Stimulated activated CD4-positive, alpha-beta T cell treated with anti-CD3 and anti-CD28 coated beads, Interleukin-2, amount 100 ng/mL, for 24 hours (primary cell): ENCODE measurements at places on chromosomes 16 and 17.

DNA sequence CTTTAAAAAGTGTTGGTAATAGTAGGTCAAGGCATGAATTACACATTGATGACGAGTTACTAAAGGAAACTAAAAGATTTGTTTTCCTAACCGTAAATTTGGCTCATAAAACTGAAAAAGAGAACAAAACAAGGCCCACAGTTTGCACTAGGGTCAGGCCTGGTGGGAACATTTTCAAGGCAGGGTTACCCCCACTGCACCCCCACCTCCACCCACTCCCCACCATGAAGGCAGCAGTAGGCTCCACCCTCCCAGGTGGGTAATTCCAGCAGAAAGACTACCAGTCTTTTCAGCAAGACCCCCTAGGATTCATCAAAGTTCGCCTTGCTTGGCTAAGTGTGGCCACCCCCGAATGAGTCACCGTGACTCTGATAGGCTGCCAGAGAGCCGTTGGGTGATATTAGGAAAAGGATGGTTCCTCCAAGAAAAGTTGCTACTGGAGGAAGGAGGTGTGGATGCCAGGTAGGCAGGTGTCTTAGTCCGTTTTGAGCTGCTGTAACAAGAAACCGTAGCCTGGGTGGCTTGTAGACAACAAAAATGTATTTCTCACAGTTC is 8.6 kb downstream of the DNAAF1 start:
- DNase-seq: no peak

DNA sequence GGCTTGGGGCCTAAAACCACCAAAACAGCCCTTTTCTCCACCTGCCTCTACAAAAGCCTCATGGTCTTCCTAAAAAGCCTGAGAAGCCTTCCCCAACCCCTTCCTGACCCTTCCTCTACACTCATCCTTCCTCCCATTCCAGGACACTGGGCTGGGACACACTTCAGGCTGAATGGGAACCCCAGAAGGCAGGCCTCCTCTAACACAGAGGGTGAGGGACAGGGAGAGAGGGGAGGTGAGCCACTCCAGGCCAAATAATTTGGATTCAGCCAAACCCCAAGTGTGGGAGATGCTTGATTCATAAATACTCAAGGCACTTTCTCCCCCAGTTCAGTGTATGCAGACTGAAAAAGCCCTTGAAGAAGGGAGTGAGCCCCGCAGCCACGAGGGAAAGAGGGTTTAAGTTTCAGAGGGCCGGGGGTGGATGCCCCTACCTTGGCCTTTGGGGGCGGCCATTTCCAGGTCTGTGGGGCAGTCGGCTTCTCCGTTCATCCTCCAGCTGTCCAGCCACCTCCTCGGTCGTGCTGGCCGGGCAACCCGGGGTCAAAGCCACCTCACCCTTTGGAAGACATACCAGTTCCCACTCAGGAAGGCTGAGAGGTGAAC is 1.6 kb downstream of the UBTF start:
- DNase-seq: no peak

DNA sequence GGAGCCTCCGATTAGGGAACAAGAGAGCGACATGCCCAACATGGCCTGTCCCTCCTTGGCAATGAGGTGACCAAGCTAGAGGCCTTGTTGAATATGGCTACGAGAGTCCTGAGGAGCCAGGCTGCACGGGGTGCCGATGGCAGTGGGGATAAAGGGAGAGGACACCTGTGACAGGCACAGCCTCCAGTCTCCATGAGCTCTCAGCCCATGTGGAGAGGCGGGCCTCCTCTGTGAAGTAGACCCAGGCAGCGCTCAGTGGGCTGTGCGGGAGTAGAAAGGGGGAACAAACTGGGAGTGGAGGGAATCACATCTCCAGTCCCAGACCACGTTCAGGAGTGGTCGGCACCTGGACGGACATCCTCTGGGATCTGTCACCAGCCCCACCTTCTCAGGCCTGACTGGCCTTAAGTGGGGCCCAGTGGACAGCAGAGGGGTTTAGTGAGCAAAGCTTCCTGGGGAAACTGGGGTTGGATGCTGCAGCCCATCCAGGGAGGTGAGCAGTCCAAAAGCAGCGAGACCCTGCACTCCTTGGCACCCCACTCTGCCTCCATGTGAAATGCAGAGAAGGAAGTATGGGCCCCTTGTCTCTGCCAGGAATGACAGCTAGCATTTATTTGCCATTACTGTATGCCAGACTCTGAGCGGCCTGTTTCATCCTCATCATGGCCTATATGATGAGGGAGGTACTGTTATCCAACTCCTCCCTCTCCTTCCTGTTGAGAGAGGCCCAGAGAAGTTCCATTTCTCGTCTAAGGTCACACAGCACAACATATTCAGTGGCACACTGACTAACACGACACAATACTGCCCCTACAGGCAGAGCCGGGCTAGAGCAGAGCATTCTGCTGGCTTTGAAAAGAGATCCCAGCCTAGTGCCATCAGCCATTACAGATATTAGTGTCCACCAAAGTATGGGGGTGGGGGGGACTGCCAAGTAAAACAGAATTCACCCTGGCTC is 4.5 kb upstream of the TMEM92 start:
- peak; percentile 70 for DNase-seq

- DNase-seq: no peak
Observed at GRCh38 chr17:42804918-42805367, 6.3 kb downstream of the CNTD1 start.

- DNase-seq: peak; percentile 78
Observed at GRCh38 chr17:28725660-28726225, 290 bp downstream of the TLCD1 start.

GRCh38 chr17:76883744-76884525 is 15.7 kb downstream of the MGAT5B start:
- DNase-seq: no peak

GRCh38 chr16:30429418-30429677 is 482 bp downstream of the DCTPP1 start:
- no peak for DNase-seq

DNA sequence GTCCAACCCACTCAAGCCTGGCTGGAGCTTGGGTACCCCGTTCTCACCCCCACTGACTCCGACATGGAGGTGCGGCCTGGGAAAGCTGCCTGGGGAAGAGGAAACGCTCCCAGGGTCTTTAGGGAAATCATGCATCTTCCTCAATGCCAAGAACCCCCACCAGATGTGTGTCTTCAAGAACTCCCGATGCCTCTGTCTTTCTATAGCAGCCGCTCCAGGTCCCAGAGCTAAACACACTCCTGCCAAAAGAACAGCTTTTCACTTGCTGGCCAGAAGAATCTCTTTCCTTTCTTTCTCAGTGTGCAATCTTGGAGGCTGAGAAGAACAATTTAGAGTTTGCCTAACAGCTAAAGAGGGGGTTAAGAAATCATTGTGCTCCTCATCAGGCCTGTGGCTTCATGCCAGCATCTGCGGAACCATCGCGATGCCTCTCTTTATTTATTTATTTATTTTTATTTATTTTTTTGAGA is 41.1 kb upstream of the MTSS2 start:
- DNase-seq: no peak

DNA sequence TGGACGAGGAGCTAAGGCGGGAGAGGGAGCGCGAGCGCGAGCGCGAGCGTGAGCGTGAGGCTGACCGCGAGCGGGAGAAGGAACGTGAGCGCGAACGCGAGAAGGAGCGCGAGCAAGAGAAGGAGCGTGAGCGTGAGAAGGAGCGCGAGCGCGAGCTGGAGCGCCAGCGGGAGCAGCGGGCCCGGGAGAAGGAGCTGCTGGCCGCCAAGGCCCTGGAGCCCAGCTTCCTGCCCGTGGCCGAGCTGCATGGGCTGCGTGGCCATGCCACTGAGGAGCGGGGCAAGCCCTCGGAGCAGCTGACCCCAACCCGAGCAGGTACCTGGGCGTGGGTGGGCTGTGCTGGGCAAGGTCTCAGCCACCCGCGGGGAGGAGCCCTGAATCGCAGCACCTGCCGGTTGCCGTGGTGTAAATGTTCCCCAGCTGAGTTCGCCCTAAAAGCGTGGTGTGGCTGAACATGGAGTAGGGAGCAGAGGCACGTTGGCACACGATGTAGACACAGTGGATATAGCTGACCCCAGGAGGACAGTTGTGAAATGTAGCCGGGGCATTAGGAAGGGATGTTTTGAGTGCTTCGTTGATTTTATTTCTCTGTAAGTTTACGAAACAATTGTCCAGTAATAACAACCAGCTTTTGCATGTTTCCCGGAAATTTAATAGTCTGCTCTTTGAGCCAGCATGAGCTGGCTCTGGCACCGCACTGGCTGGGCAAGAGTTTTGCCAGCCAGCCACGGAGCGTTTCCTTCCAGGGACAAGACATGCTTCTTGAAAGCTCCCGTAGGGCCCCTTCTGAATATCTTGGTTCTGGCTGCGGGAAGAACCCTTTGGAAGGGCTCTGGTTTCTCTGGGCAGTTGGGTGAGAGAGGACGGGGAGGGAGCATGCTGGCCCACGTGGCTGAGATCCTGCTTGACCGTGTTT is 32.1 kb downstream of the GINS2 start:
- DNase-seq: no peak

DNA sequence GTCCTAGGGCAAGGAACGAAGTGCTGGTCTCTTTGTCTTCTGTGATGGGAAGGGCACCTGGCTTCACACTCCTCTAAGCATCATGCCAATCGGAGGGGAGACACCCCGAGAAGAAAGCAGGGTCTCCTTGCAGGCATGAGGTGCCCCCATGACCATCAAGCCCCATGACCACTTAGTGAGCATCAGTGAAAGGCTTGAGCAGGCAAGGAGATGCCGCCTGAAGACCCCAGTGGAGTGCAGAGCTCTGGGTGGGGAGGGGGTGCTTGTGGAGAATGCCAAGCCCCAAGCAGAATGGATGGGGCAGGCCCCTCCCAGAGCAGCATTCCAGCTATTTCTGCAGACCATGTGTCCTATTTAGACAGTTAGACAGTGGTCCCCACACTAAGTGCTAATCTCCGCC is 232.7 kb upstream of the TNRC6C start:
- DNase-seq: peak; percentile 8
